ENCODE measurements at places on chromosomes 11 and 22.

DNA sequence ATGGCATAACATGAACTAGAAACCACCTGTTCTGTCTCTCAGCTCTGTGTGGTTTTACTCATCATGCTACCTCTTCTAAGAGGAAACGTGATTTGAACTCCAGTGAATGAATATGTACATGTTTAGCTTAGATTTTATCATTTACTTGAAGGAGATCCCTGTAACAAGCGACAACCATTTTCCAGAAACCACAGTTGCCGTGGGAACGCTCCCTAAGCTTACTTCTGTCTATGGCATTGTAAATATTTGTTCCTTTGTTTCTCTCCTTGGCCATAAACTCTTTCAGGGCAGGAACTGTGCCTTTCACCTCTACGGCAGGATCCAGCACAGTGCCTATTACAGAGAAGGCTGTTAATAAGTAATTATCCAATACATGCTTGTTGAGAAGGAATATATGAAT is 17.1 kb upstream of the TPH1 start:
- DNase-seq = no peak

DNA sequence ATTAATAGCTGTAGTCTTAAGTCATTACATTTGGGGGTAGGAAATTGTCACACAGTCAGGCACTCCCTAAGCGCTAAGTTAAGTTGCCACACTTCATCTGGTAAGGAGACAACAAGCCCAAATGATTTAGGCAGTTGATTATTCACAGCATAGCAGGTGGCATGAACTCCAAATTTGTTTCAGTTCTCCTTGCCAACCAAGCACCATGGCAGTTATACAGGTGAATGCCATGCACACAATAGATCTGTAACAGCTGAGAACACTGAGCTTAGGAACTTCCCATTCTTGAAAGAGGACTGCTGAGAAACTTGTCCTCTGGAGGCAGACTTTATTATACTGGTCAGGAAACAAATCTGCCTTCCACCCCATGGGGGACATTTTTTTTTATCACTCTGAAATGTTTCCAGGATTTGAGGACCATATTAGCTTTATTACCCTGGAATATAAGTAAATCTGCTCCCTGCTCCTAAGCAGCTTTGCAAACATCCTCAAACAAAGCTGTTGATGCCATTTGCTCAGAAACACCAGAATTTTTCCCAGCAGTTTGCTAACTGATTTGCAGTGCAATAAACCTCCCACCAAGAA is 5.1 kb upstream of the INTS4 start:
- DNase-seq = no peak

DNA sequence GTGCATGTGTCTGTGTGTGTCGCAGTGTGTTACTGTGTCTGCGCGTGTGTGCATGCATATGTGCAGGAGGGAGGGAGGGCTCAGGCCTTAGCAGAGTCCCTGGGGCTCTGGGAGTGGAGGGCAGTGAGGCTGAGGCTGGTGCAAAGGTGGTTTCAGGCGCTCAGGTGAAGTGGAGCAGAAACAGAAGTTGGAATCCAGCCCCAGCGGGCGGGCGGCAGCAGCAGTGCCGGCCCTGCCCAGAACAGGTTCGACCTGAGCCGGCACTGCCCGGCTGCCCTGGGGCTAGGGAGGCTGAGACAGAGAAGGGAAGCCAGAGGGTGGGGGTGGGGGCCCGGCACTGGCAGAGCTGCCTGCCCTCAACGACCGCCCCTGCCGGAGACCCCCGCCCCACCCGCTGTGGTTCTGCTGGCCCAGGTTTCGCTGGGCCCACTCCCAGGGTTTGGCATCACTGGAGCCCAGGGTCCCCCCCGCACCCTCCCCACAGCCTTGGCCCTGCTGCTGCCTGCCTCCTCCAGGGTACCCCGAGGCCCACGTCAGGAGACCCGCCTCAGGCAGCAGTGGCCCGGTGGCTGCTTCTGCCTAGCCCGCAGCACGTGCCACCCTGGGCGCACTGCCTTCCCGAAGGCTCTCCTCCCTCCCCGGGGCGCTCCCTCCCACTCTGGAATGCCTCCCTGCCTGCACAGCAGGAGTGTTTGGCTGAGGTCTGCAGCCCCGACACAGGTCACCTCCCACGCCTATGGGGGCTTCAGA is 13.3 kb downstream of the ASCL2 start:
- no peak for DNase-seq

DNA sequence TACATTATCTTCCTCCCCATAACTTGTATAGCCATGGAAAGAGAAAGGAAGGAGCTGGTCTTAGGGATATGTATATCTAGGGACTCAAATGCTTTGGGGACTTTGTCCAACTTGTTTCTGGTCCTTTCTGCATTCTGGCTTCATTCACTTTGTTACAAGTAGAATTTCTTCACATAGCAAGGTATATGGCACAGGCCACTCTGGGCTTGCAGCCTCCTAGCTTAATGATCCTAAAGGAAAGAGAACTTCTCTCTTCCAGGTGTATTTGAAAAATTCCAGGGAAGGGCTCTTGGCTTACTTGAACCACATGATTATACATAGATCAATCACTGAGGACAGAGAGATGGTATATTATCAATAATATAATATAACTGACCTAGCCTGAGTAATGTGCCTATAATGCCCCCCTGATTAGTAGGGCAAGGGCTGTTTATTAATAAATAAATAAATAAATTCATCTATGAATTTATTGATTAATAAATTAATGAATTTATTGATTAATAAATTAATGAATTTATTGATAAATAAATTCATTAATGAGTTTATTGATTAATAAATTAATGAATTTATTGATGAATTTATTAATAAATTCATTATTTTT is 48.2 kb upstream of the CEP295 start:
- no peak for DNase-seq
